CD4-positive, alpha-beta T cell treated with Interleukin-15 for 1 hour (primary cell): ENCODE measurements at places on chromosomes 13 and 19.

GRCh38 chr13:20178156-20178555 lies 14.6 kb downstream of the GJB2 start:
- DNase-seq, result no peak

- DNase-seq, result no peak
These were observed 7.1 kb upstream of the KLK5 start for GRCh38 chr19:50959731-50960500.

- DNase-seq, result no peak
These were observed 146.2 kb downstream of the SHISA2 start for GRCh38 chr13:25905611-25906010.

GRCh38 chr19:53461866-53462265 lies 5.7 kb upstream of the ZNF813 start:
- no peak for DNase-seq

GRCh38 chr19:16078759-16079707 lies 2.7 kb downstream of the TPM4 start:
- DNase-seq, result peak; percentile 83

- DNase-seq, result no peak
These were observed 87.1 kb downstream of the GJA3 start for GRCh38 chr13:20073775-20074174.

GRCh38 chr13:46160471-46161066 lies 21.4 kb downstream of the LCP1 start:
- DNase-seq, result peak; percentile 52

DNA sequence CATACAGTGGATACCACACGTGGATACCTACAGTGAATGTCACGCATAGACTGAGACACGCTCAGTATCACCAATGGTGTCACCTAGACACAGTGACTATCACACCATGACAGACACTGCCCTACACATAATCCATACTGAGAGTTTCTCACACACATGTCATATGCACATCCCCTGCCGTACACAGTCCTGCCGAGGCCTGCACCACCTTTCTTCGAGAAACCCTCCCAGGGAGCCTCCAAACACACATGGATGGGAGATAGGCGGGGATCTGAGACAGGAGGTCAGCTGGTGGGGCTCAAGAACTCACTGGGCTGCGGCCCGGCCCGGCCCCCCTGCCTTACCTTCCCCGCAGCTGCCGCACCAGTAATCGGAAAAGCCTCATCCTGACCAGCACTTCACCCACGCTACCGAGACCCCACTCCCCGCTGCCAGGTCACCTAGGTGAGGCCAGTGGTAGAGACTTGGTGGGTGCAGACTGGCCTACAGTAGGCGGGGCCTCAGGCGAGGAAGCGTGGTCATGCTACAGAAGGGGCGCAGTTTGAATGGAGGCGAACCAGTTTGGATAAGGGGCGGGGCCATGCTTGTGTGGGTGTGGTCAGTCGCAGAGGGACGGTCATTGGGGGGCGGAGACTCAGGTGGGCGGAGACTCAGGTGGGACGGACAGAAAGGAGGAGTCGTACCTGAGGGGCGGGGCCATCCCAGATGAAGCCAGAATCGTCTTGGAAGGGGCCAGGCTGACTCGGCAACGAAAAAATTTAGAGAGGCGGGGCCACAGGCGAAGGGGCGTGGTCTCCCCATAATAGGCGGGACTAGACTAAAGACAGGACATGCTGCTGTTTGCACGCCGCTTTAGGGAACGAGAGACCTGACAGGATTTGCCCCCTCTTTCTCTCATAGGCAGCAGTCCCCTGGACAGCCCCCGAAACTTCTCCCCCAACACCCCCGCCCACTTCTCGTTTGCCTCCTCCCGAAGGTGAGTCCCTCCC lies 2.1 kb downstream of the MAST1 start:
- DNase-seq, result peak; percentile 31

GRCh38 chr13:30600496-30600895 lies 17.2 kb upstream of the USPL1 start:
- no peak for DNase-seq

DNA sequence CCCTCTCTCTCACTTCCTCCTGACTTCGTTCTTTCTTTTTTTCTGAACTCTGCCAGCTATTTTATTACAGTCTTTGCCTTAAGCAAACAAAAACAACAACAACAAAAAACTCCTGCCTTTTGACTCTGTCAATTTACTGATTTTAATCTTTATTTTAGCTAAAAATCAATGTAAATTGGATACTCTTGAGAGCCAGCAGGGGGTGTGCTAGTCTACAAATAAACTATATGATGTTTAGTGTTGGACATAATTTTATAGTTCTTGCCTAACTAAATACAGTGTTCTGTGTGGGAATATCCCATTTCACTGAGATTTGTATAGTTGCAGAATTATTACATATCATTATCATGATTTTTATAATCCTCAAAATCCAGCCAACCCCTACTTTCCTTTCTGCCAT lies 1199.9 kb upstream of the SPRY2 start:
- no peak for DNase-seq

DNA sequence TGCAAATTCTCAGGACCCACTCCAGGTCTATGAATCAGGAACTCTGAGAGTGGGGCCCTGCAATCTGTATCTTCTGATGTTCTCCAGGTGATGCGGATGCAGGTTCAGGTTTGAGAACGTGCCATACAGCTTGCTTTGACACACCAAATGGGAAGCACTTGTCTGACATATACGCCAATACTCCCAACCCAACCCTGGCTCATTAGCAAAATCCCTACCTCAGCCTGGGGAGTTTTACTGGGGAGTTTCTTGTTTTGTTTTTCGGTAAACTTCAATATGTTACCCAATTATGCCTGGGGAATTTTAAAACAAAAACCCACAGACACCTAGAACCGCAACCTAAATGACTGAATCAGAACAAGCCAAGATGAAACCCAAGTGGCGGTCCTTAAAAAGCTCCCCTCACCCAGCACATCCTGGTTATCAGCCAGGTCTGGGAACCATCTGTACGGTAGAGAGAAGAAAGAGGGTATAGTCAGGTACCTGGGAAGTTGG lies 41.2 kb downstream of the ABCC4 start:
- DNase-seq, result no peak

- DNase-seq, result no peak
These were observed 97.1 kb upstream of the UBAC2 start for GRCh38 chr13:99103536-99103935.

DNA sequence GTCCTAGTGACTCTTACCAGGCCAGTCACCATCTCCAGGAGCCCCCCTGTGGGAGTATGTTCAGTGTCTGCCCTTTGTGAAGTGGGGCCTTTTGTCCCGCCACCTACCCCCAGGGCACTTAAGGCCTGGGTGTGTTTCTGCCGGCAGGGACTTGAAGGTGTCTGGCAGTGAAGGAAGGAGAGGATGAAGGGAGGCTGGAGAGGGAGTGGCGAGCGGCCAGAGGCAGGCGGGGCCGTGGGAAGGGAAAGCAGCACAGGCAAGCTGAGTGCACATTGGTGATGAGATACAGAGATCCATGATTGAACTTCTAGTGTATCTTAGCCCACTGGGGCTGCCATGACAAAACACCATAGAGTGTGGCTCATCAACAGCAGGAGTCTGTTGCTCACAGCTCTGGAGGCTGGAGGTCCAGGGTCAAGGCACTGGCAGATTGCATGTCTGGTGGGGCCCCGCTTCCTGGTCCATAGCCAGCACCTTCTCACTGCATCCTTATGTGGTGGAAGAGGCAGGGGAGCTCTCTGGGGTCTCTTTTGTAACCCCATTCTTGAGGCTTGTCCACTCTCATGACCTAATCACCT lies 17.5 kb downstream of the CUL4A start:
- DNase-seq, result no peak

- peak; percentile 24 for DNase-seq
These were observed at the start of gene STAP2 for GRCh38 chr19:4338441-4339355. STAP2 (minus strand) TSS chr19:4338827; CDS start chr19:4338753, 74 bp downstream.

DNA sequence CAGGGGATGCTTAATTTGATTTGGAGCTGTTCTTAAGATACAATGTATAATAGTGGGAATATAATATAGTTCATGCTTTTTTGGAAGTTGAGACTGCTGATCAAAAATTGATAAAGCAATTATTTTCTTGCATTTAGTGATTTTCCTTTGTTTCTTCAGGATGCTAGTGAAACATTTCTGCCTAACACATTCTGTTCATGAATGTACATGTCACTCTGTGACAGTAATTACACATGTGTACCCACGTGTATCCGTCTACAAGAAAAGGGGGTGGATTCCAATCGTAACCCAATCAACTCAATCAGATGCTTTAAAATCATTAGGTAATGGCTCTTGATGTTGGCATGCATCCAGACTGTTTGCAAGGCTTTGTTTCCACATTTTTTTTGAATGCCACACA lies 5.0 kb upstream of the FRY start:
- DNase-seq, result no peak

- no peak for DNase-seq
These were observed 27.3 kb upstream of the ZSCAN5A start for GRCh38 chr19:56341948-56342347.

GRCh38 chr13:43965459-43965845 lies 85.7 kb downstream of the LACC1 start:
- no peak for DNase-seq

GRCh38 chr13:71803066-71803465 lies 63.9 kb downstream of the DACH1 start:
- no peak for DNase-seq

DNA sequence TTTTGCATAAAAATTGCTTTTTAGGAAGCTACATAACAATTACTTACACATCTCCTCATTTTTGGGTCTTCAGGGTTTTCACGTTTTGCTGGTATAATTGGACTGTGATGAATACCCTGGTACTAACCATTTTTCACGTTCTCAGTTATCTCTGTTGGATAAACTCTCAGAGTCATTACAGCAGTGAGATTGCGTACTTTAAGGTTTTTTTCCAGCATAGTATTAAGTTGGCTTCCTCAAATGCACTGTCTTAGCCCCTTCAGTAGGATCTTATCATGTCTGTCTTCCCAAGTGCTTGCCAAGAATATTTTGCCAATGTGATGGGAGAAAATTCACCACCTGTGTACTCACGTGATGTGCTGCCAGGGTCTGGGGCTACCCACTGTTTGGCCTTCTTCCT lies 342.5 kb downstream of the TEX29 start:
- no peak for DNase-seq

GRCh38 chr13:99702687-99703319 lies 201.5 kb downstream of the TM9SF2 start:
- DNase-seq, result no peak

GRCh38 chr19:8654591-8655339 lies 24.3 kb downstream of the NFILZ start:
- DNase-seq, result peak; percentile 64

DNA sequence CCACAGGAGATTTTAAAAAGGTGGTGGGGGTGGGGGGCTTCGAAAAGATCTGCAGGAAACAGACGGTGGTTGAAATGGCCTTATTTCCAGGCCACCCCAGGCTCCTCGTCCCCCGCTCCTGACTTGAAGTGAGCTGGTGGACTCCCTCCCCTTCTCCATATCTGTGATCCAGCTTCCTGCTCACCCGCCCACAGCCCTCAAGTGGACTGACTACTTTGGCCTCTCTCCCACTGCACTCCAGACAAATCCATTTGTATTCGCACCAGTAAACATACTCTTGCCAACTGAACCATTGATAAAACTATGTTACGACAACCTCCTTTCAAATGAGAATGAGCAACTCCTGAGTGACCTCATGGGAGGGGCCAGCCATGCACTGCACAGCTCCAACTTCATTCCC lies 259.5 kb downstream of the COL4A1 start:
- DNase-seq, result no peak

- peak; percentile 95 for DNase-seq
These were observed 16.2 kb upstream of the AP1M2 start for GRCh38 chr19:10603084-10603872.

GRCh38 chr19:39599116-39599515 lies 3.2 kb upstream of the LGALS13 start:
- DNase-seq, result no peak

DNA sequence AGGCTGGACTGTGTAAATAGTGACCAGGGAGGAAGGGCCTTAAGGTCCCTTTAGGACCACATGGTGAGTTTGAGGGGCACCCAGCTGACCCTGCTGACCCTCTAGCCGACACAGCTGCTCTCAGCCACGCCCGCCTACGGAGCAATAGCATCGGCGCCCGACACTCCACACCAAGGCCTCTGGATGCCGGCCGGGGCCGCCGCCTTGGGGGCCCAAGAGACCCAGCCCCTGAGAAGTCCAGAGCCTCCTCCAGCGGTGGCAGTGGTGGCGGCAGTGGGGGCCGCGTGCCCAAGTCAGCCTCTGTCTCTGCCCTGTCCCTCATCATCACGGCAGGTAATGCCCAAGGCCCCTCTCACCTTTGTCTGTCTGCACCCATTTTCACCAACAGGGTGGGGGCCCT lies 8.6 kb upstream of the PIK3R2 start:
- no peak for DNase-seq

DNA sequence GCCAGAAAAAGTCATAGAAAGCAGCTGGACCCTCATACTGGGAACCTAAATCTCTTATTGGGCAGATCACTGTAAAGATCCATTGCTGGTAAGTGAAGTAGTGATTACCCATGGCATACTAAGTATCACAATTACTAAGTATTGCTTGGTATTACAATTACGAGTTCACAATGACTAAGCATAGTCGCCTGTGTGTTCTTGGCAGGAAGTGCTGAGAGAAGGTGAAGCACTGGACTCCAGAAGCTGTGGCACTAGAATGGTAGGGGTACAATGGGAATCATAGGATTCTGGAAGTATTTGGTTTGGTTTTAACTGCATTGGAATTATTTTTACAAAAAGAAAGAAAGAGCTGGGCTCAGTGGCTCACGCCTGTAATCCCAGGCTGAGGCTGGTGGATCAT lies 20.3 kb downstream of the LGALS16 start:
- no peak for DNase-seq

DNA sequence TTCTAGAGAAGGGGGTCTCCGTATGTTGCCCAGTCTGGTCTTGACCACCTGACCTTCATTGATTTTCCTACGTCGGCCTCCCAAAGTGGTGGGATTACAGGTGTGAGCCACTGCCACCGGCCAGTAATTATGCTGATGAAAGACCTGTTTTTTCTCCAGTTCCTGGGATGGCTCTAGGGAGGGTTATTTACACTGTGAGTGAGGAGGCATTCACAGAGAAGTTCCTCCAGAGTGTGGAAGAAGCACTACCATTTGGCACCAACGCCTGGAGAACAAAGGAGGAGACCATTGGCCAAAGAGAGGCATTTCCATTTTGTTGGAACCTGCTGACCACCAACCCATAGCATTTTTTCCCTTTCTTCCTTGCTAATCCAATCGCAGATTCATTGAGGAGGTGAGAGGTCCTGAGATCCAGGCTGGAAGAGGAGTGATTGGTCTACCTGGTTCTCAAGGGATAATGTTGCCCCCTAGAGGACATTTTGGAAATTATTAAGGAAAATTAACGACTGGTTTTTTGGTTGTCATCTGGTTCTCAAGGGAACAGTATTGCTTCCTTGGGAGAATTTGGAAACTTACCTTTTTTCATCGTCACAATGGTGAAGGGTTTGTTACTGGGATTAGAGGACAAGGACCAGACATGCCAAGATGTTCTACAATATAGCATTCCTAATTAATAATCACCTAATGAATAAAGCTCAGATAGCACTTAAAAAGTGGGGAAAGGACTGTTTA lies 5.5 kb upstream of the SAE1 start:
- no peak for DNase-seq

DNA sequence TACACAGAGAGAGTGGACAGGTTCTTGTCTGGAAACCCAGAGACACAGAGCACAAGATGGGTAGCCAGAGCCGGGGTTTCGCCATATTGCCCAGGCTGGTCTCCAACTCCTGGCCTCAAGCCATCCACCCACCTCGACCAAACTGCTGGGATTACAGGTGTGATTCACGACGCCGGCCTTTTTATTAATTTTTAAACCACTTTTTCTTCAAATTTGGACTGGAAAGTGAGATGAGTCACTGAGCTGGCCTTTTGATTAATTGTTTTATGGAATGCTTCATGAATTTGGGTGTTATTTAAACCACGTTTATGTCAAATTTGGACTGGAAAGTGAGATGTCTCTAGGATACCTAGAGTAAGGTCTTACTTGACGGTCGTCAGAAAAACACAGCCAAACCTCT lies 12.1 kb upstream of the IGFL1 start:
- DNase-seq, result no peak
